Mesenteric fat pad (tissue), 1 donor: ENCODE measurements at places on chromosomes 3 and 15.

GRCh38 chr3:78140866-78141265 is 1101.0 kb downstream of the ROBO2 start:
- DNase-seq, result no peak

DNA sequence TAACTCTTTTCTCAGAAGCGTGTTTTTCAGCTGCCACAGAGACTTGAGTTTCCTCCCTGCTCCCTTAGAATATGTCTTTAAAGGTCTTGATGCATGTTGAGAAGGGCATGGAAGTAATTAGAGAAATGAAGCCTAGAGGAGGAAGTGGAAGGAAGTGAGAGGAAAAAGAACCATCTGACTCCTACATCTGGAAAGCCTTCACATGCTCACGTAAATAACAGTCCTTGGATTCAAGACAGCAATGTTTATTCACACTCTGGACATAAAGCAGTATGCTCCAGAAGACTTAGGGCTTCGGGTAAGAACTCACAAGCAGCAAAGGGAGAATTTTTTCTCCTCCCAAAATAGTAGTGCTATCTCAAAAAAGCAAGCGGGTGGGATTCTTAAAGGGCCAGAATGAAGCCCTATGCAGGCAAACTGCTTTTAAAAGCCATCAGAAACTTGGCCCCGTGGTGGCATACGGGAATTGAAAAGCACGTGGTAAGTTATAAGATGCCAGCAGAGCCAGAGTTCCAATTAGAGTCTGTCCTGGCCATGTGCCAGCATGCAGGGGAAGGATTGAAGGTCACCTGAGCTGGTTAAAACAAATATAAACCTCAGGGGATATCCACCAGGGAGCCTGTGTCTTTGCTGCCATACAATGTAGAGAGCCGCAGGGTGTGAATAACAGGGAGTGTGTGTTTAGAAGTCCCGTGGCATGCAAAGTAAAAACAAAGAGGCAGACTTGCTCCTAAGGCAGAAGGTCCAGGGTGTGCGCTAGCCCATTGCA is 380.8 kb upstream of the NDN start:
- DNase-seq, result no peak

DNA sequence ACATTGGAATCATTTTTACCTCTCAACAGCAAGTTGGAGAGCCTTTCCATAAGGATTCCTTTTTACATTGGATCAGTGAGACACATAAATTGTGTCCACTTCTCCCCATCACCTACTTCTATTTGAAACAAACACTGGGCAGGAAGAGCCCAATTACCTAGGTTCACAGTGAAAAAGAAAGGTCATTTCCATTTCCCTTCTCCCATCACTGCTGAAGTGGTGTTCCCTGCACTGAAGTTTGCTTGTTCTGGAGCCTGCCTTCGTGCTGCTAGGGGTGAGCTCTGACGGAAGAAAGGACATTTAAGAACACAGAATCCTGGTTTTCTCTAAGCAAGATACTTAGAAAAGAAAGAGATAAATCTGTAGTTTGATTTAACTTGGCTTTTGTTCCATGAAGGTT is 123.8 kb upstream of the ZBTB20 start:
- no peak for DNase-seq

- no peak for DNase-seq
Measured at GRCh38 chr3:10459954-10460754, 45.2 kb downstream of the ATP2B2 start.
